ENCODE measurements at places on chromosomes 3 and 15.

GRCh38 chr3:114242947-114243346 is 5.6 kb upstream of the ZNF80 start:
- DNase-seq = no peak

DNA sequence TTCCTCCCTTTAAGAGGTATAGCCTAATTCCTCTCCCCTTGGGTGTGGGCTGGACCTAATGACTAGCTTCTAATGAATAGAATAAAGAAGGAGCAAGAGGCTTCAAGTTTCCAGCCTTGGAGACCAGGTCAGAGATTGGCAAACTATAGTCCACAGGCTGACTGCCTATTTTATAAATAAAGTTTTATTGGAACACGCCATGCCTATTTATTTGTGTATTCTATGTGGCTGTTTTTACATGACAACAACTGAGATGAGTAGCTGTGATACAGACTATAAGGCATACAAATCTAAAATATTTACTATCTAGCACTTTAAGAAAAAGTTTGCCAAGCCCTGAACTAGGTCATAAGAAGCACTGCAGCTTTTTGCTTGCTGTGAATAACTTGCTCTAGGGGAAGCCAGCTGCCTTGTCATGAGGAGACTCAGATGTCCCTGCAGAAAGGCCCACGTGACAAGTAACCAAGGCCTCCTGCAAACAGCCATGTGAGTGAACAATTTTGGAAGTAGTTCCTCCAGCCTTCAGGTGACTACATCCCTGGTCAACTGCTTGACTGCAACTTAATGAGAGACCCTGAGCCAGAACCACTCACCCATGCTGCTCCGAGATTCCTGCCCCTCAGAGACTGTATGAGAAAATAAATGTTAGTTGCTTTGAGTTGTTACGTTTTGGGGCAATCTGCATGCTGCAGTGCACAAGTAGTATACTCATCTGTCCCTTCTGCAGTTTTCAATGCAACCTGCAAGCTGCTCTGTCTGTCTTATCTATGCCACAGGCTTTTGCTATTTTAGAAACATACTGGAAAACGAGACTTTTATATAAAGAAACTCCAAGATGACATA is 21.1 kb upstream of the MAP3K13 start:
- no peak for DNase-seq

DNA sequence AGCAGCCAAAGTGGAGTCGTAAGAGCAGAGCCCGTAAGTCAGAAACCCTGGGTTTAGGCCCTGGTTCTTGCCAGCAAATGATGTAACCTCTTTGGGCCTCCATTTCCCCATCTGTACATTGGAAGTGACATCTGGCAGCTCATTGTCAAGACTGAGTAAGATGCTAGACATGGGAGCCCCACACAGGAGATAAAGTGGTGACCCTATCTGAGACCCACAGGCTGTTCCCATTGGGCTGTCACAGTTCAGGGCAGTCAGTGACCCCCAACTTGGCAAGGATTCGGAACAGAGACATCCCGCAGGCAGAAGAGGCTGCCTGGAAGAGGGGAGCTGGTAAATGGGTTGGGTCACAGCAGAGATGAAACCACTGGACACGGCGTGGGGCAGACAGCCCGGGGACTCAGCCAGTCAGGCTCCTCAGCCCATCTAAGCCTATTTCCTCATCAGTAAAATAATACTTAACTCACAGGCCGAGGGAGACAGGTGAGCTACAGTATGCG is 1.8 kb downstream of the CLN6 start:
- DNase-seq = no peak

GRCh38 chr3:188174317-188175044 is 20.5 kb downstream of the LPP start:
- DNase-seq = no peak

DNA sequence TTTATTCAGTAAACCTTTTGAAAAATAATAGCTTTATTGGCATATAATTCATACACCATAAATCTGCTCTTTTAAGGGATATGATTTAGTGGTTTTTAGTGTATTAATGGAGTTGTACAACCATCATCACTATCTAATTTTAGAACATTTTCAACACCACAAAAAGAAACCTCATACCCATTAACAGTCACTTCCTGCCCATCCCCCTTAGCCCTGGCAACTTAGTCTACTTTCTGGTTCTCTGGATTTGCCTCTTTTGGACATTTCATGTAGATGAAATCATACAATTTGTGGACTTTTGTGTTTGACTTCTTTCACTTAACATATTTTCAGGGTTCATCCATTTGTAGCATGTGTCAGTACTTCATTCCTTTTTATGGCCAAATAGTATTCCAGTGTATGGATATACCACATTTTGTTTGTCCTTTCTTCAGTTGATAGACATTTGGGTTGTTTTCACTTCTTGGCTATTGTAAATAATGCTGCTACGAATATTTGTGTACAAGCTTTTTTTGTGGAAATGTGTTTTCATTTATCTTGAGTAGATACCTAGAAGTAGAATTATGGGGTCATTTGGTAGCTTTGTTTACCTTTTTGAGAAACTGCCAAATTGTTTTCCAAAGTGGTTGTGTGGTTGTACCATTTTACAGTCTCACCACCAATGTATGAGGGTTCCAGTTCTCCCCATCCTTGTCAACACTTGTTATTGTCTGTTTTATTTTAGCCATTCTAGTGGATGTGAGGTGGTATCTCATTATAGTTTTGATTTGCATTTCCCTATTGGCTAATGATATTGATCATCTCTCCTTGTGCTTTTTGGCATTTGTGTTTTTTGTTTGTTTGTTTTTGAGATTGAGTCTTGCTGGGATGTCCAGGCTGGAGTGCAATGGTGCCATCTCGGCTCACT is 45.8 kb downstream of the SMAD3 start:
- DNase-seq = no peak

GRCh38 chr3:55160241-55160983 is 232.6 kb upstream of the LRTM1 start:
- DNase-seq = no peak

DNA sequence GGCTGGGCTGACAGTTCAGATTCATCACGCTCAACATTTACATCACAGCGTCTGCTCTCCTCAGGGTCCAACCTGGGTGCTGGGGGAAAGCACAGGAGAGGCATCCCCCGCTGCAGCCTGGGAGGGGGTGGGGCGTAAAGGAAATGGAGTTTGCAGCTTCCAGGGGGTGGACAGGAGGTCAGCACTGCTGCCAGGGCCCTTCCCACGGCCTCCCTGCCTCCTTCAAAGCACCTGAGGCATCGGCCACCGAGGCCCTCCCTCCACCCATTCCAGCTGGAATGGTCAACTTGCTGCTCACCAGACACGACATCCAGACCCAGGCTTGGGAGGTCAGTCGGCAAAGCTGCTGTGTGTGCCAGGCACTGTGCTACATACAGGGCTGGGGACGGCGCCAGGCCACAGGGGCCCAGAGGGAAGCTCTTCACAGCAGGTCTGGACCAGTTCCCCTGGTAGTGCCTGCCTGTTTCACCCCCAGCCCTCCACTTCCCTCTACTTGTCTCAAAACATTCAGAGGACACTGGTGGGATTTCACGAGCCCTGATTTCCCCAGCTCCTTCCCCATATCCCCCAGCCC is 120.7 kb downstream of the ANP32A start:
- DNase-seq = no peak

DNA sequence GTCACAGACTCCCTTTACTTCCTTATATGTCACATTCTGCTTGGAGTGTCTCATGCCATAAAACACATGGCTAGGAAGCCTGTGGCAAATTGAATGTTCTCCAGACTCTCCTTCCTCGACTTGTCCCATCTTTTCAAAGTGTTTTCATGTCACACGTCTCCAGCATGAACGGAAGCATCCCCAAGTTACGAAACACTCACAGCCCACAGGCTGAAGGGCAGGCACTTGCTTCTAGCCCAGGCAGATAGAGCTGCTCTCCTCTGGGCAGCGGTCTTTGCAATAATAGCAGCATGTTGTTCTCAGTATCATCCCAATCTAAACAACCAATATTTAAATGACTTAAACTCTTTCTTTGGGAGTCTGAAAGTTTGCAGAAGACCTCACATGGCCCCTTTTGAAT is 85.3 kb upstream of the ADAMTS9 start:
- DNase-seq = no peak

- DNase-seq = no peak
These were observed 67.8 kb upstream of the PPP2R3A start for GRCh38 chr3:135897715-135898114.

DNA sequence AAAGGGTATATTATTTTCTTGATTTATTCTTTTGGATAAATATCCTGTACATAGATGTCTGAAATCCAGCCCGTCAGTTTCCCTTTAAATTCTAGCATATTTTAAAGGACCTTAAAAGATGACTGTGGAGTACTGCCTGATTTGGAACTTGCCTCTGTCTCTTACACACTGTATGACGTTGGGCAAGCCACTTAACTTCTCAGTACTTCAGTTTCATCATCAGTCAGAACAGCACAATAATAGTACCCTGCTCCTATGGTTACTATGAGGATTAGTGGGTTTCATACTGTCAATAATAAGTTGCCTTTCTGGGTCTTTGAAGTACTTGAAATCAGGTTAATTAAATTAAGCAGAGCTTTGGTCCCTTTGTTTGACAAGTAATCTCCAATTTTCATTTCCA is 374.3 kb downstream of the TIGIT start:
- DNase-seq = no peak

DNA sequence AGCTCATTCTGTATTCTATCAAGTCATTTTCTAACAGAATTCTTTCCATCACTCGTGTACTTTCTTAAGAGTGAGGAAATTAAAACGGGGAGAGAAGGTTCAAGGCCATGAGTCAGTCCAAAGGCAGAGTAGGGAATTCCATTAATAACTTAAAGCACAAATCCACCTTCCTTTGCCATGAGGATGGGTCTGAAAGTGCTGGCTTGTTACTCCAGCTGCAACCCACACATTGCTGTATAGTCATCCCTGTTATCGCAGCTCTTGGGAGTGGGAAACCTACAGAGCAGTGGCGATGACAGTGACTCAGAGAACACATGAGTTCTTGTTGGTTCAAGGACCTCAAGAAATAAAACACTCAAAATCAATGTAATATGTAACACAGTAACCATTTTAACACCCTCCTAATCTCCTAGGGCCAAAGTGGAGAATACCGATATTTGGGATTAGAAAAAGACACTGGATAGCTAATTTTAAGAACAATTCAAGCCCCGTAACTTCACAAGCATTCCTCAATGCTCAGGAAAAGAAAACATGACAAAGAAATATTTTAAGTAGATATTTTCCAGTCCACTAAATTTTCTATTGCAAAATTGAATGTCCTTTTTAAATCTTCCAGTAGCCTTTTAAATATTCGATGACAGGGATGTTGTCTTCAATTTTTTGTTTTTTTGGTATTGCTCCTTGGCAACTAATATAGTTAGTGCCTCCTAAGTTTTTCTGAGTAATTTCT is 179.9 kb upstream of the THBS1 start:
- DNase-seq = no peak

- DNase-seq = no peak
These were observed 16.2 kb downstream of the CEP152 start for GRCh38 chr15:48794697-48795134.

- DNase-seq = no peak
These were observed 279.0 kb upstream of the WNT5A start for GRCh38 chr3:55765906-55766701.

DNA sequence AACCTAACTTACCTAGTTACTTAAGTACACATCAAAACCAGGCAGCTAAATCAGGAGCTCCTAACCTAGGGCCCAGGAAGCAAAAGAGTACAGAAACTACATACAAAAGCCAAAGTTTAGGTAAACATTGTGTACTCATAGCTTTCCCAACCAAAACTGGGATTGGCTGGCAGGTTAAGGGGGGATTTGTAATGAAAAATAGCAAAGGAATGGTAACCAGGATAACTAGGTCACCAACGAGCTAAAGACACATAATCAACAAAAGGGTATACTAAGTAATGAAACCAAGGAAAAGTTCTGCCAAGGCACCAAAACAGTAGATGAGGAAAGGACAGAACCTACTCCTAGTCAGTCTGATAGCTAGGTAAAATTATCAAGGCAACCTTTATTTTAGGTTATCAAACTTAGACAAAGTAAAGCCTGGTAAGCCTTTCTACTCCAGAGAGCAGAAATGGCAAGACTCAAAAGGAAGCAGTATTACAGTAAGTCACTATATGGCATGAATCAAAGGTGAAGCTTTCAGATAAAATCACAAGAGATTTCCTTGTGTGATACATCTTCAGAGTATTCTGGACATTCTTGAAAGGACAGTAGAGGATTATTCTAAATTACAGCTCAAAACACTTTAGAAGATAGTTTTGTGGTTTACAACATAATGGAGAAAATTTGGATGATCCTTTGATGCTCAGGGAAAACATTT is 10.2 kb downstream of the TRA2B start:
- no peak for DNase-seq

GRCh38 chr15:63473999-63474809 is 30.2 kb upstream of the USP3 start:
- peak; percentile 67 for DNase-seq

- peak; percentile 44 for DNase-seq
These were observed 31.0 kb upstream of the ZCWPW2 start for GRCh38 chr3:28317438-28318022.

DNA sequence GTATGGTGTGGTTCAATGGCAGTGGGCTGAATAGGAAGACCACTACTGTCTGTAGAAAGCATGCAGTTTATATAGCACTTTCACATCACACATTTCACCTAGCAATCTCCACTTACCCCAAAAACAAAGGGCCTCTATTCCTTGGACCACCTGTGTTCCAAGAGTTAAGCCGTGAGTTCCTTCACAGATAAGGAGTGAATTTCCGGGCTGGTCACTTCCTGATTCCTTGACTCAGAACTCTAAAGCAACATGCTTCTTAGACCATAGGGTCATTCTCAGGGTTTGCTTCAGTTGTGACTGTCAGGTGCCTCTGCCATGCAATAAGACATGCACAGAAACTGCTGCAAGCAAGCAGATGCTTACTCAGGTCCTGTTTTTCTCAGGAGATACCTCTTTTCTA is 588.5 kb upstream of the TGFBR2 start:
- no peak for DNase-seq

DNA sequence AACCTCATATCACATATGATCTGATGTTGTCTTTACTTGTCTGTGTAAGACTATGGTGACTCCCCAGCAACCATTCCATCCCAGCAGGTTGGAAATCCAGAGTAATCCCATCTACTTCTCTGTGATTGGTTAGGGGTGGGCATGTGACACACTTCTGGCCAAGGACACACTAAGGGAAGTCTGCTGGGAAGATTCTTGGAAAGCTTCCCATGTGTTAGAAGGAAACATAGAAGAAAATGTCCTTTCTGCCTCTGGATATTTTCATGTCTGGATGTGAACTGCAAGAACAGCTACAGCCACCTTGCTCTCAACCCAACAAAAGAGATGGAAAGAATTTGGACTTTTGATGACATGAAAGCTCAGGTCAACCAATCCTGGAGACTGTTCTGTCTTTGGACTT is 2.6 kb upstream of the UBE2Q2 start:
- DNase-seq = no peak

- DNase-seq = no peak
These were observed 35.8 kb upstream of the SLC24A5 start for GRCh38 chr15:48084759-48085590.

All from CD4-positive, alpha-beta T cell treated with Interleukin-6 at 100 ng/mL for 8 hours (primary cell).